ENCODE measurements at places on chromosomes 3 and 15. TPM values are rescaled to one million over a fixed set of nuclear protein-coding genes. Genes with fewer than 3 reads are reported as not detected.

The MASP1 gene
- total RNA-seq: 4.8 TPM

GRCh38 chr15:74274470-74275038 lies 38.4 kb downstream of the CCDC33 start:
- DNase-seq: no peak

DNA sequence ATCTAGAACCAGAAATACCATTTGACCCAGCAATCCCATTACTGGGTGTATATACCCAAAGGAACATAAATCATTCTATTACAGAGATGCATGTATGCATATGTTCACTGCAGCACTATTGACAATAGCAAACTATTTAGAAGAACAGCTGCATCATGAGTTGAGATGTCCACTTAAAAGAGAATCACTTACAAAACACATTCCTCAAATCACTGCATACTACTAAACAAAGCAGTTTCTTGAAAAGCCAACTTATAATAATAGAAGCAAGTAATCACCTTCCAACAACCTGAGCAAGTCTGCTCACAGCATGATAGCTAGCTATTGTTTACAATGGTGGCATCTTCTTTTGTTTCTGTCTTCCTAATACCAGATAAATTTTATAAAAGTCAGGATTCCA lies 454.7 kb upstream of the ADAMTS9 start:
- no peak for DNase-seq

DNA sequence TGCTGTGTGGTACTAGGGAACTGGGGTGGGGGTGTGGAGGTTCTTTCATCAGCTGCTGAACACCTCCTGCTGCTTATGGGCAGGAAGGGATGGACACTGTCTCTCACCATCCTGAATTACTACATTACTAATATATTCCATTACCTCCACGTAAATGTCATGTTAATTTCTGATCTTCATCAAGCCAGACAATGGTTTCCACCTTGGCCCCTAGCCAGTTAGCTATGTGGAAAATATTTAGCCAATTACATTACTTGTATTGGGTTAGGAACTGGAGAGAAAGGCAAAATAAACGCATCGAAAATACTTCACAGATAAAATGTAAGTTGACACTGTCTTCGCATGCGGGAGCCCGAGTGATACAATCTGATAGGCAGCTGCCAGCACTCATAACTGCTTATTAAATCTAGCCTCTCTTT lies 95.1 kb downstream of the FOXP1 start:
- no peak for DNase-seq

- DNase-seq: no peak
These were observed 1.1 kb downstream of the THSD4 start for GRCh38 chr15:71116366-71116765.

DNA sequence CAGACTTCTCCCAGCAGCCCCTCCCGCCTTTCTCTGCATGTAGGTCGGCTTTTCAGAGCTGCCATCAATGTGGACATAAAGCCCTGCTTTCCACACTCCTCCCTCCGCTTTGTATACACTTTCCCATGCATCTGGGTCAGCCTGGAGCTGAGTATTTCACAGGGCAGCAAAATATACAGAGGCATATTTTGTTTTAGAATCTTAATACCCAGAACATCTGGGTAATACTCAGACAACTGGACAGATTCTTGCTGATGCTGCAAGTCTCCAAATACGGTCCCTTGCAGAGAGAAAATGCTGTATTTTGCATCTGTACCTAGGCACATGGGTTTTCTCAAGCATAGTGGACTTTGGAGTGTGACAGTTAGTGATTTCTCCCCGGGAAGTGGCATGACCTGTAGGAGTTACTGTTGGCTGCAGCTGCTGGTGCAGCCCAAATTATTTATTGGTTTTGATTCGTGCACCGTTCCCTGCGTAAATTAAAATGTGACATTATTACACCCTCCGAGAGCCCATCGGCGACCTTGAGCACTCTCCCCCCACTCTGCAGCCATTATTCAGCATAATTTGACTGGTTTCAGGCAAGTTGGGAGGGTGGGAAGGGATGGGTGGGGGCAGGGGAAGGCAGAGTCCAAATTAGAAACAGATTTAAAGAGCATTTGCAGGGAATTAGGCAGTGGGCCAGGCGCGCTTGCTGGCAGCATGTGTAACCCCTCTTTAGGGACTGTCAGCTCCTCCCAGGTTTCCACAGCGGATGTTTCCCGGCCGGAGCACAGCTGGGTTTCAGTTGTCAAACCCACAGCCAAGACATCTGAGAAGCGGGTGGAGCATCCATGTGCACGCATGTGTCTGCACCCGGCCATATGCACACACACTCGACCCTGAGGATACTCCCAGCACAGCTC lies 100.8 kb downstream of the CPN2 start:
- peak; percentile 89 for DNase-seq

DNA sequence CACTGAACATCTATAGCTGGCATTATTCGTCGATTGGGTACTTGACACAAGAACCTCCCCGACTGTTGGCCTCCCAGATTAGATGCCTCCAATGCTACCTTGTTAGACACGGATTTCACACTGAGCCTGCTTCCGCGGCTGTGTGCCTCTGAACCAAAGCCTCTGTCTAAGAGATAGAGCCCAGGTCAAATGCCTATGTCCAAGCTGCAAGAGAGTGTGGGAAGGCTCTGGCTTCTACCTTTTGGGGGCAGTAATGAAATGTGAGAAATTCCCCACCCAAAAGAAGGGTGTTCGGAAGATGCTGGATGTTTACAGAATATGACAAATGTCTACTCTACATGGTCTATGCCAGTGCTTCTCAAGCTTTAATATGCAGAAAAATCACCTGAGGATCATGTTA lies 2.0 kb upstream of the RPUSD2 start:
- DNase-seq: no peak

The PFN2 gene
- total RNA-seq: 93.2 TPM

DNA sequence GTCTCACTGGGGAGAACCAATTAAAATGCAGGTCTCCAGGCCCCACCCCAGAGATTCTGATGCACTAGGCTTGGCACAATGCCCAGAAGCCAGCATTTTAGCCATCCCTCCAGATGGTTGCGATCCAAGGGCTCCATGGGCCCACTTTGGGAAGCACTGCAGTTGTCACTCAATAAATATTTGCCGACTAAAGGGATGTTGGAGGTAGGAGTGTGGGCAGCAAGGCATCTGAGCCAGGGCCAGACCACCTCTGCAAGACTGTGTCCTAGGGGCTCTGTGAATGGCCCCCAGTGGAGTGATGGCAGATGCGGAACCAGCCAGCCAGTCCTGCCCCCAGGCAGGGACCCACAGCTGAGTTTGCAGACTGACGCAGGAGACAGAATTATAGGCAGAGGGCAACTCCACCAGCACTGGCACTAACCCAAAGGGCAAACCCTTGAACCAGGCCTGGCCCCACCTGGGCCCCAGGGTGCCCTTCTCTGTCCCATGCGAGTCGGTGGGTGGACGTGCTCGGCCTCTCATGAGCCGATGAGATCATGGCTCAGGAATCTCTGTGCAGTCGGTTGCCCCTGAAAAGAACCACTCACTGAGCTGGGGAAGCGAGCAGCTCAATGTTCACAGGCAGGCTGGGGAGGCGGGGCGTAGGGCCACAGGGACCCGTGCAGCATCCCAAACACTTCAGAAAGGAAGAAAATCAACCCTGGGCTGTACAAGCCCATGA lies 49.7 kb downstream of the SEMA5B start:
- DNase-seq: peak; percentile 86

GRCh38 chr3:187827723-187828122 lies 82.5 kb upstream of the BCL6 start:
- no peak for DNase-seq

DNA sequence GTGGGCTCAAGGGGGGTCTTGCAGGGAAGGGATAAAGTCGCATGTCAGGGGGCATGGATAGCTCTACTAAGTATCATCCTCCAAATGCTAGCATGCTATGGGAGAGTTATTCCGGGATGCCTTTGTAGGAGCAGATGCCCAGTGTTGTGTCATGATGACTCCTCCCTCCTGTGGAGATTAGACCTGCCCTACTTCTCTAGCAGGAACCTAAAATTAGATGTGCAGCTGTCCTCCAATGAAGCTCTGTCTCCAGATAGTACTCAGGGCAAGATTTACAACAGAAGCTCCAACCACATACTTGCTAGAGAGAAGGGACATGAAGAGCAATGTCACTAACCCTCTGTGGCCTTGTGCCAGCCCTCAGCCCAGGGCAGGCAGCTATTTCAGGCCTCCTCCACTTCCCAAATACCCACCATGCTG lies 82.5 kb downstream of the AGBL1 start:
- DNase-seq: no peak

GRCh38 chr15:65101411-65101890 lies 13.5 kb downstream of the UBAP1L start:
- peak; percentile 93 for DNase-seq

DNA sequence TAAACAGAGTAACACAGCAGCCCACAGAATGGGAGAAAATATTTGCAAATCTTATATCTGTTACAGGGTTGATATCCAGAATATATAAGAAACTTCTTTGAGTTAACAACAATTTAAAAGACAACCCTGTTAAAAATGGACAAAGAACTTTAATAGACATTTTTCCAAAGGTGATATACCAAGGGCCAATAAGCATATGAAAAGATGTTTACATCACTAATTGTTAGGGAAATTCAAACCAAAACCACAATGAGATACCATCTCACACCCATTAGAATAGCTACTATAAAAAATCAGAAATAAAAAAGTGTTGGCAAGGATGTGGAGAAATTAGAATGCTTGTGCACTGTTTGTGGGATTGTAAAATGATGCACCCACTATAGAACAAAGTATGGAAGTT lies 110.8 kb downstream of the SPATA16 start:
- no peak for DNase-seq

The POU1F1 gene
- total RNA-seq: not detected

The CHRFAM7A gene
- total RNA-seq: 2.7 TPM

DNA sequence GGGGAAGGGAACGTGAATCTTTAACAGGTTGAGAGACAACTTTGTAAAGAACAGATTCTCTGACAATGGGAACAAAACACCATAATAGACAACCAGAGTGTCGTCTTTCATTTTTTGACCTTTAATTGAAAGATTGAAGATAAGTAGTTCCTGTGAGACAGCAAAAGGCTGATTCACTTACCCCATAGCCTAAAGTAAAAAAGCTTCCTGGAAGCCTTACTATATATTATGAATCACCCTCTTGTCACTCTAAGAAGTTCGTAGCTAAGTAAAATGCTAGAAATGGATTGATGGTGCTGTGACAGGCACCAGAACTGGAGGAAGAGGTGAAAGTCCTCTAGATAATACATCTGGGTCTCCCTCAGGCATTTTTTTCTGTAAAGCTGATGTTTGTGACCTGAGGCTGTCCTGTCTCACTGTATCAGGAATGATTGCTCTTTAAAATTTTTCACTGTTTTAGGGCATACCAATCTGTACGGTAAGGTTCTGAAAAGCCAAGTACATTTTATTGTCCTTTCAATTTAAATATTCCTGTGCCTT lies 824.6 kb upstream of the SEMA6D start:
- no peak for DNase-seq

DNA sequence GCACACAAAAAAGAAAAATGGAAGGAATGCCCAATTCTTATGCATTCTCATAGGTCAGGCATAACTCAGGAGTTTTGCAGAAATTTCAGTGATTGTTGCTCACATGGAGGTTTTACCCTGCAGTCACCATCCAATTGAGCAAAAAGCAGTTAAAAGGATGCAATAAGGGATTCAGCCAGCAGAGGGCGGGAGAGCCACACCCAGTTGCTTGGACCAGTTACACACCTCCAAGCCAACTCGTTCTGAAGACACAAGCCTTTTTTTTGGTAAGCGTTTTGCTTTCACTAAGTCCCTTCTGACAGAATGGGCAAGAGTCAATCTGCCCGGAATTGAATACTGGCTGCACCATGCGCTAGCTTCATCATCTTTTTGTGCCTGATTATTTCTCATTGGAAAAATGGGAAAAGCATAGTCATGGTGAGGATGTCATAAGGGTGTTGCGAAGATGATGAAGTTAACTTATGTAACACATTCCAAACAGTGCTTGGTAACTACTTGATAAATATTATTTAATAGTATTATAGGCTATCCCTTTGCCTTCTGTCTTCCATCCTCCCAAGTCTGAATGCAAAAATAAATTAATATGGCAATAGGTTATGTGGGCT lies 154.4 kb upstream of the SGO1 start:
- DNase-seq: peak; percentile 86

DNA sequence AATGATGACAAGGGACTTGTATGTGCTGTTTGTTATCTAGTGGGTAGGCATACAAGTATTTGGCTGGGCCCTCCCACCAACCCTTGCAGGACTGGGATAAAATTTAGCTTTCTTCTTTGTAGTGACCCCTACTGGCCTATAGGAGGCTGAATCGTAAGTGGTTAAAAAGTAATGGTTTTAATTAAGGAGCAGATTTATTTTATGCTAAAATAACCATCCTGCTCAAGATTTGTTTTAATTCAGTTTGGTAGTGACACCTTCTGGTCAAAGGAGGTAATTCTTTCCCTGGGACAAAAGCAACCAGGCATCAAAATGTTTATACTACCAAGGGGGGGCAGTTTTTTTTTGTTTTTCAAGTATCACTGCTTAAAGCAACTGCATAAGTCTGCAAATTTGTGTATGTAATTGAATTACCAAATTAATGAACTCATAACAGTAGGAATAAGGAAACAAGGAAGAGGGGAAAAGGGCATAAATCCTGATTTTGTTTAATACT lies 70.7 kb downstream of the TOP2B start:
- peak; percentile 91 for DNase-seq

DNA sequence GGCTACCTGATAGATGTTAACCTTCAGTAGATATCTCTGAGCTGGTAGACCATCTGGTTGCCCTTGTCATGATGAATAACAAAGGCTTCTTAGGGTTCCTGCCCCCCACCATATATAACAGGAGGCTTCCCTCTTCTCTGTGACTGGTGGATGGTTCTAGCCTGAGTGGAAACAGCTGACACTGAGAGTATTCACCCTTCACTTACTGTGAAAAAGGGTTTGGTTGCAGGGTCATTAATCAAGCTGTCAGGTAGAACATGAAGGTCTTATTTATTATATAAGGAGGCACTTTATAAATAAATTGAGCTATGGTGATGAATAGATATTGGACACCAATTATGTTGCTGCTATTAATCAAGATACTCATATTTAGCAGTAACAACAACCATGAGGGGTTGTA lies 58.6 kb downstream of the CACNA2D3 start:
- no peak for DNase-seq

GRCh38 chr3:63124090-63124489 lies 154.0 kb upstream of the SYNPR start:
- DNase-seq: no peak

DNA sequence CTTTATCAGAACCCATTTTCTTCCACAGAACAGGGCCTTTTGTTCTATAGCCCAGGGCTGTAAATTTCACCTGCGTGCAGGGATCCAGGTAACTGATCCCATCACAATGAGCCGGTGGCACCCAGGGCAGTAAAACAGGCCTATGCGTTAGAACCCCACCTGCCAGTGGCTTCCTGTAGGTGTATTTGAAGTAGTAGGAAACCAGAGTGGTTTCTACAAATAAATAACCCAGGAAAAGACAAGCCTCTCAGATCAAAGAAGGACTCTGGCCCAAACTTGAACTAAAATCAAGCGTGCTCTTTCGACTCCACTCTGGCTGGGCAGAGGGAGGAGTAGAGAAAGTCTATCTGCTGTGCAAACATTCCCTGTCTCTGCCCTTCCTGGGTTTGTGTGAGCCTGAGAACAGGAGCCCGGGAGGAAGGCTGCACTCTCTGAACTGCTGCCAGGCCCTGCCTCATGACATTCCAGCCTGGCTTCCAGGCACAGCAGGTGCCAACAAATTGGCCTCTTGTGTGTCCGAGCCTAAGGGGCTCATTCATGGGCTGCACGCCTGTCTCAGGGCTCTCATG lies 77.7 kb downstream of the CEMIP start:
- DNase-seq: no peak

The DIPK2A gene
- total RNA-seq: 15.5 TPM

The CLDN16 gene
- 27.3 TPM for total RNA-seq
